CD4-positive, alpha-beta T cell treated with Interleukin-6 at 100 ng/mL for 8 hours (primary cell): ENCODE measurements at places on chromosomes 5 and 9.

- DNase-seq = no peak
Observed at GRCh38 chr9:123418052-123418430, 62.0 kb downstream of the CRB2 start.

DNA sequence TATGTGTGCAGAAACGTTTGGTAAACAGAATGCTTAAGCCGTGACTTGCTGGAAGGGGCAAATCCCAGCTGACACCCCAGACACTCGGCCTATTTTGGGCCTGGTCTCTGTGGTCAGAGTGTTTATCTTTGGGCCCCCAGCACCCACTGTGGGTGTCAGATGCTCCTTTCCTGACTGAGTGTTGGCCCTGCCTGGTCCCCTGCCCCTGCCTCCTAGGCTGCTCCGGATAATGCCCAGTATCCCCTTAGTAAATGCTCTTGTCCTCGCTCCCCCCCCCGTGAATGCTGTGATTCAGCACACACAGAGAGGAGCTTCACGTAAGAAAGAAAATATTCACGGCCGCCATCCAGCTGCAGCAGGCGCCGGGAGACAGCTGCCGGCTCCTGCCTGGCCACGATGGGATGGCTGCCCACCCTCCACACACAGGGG is 11.3 kb upstream of the ANGPTL2 start:
- DNase-seq = no peak

DNA sequence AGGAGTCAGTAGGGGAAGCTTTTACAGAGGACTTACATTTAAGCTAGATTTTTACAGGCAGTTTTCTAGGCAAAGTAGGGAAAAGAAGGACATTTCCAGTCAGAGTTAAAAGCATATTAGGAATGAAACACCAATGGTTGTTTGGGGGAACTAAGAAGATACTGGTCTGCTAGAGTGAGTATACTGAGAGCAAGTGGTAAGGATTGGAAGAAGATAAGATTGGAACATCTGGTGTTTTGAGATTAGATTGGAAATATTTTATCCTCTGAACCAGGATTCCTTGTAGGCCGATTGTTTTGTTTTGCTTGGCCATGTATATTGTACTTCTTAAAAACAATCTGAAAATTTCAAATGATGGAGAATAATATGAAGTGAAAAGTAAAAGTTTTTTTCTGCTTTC is 7.7 kb downstream of the FBXO38 start:
- DNase-seq = no peak

DNA sequence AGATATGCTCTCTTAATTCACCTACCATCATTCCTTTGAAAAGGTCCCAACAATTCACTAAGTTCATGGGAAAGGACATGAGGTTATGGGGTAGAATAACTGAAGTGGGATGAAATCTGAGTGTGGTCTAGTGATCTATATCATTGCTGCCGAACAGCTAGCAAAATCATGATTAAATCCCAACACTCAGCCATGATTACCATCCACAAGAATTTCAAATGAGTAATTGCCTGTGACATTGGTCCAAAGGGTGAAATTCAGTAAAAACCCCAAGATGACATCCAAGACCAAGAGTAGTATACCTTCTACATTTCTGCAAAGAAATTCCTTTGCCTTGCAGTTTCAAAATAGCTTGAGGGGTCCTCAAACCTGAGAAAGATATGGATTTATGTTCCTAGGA is 225.6 kb downstream of the SPOCK1 start:
- no peak for DNase-seq

DNA sequence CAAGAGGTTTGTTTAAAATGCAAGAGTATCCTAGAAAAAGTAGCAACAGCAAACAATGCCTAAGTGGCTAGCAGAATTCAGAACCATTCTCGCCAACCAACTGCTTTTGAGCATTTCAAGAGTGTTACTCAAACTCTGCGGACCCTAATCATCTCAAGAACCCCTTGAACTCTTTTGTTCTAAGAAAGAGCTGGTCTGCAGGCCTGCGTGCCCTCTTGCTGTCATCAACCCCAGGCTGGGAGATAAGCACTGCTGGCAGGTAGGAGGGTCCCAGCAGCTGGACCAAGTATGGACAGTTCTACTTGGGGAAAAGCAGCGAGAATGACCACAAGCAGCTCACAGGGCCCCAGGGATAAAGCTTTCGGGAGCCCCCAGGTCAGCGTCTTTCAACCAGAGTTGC is 38.3 kb downstream of the MYO10 start:
- no peak for DNase-seq

DNA sequence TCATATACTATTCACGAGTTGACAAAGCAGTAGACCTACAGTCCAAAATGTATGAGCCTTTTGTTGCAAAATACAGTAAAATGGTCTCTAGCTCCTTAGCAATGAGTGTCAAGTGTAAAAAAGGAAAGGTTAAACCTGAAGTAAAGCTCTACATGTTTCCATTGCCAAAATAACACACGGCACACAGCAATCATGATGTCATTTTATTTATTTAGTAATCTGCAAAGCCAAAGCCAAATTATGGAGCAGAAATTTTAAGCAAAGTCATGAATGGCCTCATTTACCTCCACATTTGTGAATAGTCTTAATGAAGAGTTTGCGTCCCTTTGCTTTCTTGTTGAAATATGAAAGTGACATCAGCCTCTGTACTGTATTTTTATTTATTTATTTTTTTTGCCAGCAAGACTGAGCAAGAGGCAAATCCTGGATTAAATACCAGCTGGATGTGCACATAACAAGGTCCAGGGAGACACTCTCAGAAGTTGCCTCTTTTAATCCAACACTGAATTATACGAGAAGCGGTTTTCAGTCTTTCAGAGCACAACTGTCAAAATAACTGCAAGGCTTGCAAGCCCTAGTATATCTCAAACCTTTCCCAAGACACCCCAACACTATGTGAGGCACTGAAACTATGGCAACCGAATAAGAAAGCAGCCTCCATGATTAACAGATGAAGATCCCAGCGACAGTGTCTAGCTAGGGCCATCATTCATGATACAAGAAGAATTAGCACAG is 9.7 kb downstream of the SEMA6A start:
- DNase-seq = no peak

DNA sequence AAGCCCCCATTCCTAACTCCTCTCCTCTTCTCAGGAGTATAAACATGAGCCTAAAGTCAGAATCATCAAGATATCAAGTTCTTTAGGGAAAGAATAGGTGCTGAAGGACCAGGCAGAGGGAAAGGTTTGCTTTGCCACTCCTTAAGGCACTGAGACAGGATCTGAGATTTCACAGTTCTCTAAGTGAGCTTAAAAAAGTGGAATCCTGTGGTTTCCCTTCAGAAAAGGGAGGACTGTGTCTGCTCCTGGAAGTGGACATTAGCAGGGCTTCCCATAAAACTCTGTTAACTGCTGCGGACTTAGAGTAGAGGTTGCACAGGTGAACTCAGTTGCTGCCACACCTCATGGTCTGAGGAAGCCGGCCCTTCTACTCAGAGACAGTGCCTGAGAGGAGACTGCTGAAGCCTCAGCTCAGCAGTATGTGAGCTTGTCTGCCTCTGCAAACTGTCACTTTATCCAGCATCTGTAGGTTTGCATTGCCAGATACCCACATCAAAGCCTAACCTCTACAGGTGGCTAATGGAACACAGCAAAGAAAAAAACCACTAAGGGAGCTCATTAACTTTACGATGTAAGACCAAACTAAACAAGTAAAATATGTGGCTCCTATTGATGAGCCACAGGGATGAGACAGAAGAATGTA is 42.9 kb downstream of the RIC1 start:
- DNase-seq = peak; percentile 45

DNA sequence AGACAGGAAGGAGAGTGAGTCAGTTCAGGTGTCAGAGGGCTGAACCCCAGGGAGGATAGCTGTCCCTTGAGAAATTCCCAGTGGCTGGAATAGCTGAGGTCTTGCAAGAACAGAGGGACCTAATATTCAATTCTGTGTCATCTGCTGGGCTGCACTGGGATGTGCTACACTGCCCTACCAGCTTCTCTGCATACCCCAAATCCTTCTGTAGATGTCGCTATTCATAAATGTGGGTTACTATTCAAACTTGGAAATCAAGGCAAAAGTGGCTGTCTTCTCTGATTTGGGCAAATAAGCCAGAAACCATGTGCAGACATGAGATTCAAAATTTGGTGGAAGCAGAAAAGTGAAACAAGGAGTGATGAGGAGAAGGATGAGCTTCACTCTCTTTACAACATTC is 16.3 kb downstream of the TNFSF8 start:
- no peak for DNase-seq

GRCh38 chr5:24645483-24645882 is 705 bp upstream of the CDH10 start:
- DNase-seq = no peak

DNA sequence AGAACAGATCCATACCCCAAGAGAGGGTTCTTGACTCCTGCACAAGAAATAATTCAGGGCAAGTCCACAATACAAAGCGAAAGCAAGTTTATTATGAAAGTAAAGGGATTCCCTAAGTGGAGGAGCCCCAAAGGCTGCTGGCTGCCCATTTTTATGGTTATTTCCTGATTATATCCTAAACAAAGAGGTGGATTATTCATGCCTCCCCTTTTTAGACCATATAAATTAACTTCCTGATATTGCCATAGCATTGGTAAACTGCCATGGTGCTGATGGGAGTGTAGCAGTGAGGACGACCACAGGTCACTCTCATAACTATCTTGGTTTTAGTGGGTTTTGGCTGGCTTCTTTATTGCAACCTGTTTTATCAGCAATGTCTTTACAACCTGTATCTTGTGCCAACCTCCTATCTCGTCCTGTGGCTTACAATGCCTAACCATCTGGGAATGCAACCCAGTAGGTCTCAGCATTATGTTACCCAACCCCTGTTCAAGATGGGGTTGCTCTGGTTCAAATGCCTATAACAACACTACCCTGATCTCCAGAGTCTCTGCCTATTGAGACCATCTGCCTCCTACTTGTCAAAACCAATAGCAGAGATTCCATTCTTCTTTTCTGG is 154.4 kb upstream of the GRAMD2B start:
- DNase-seq = no peak

- DNase-seq = no peak
Observed at GRCh38 chr5:96699186-96699820, 37.1 kb downstream of the CAST start.

DNA sequence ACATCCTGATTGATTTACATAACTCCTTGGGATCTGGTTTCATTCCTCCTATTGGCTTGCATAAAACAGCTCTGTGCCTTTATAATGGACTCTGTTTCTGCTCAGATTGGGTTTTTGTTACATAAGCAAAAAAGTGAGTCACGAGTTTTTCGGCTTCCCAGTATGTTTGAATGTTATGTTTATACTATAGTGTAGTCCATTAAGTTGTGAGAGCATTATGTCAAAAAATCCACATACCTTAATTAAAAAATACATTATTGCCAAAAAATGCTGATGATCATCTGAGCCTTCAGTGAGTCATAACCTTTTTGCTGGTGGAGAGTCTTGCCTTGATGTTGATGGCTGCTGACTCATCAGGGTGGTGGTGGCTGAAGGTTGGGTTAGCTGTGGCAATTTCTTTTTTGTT is 144.6 kb downstream of the CCDC171 start:
- no peak for DNase-seq

DNA sequence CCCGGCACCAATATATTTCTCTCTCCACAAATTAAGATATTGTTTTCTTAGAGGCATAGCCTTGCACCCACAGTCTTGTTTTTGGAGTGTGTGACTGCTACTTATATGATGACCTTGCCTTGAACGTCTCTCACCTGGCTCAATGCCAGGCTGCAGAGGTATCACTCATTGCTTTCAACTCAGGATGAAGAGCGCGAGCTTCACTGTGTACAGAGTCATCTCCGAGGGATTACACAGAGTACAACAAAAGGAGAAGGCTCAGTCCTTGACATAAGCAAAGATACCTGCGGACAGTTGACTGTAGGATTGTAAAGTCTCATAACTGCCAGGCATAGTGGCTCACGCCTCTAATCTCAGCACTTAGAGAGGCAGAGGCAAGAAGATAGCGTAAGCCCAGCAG is 53.8 kb downstream of the CD180 start:
- DNase-seq = no peak

DNA sequence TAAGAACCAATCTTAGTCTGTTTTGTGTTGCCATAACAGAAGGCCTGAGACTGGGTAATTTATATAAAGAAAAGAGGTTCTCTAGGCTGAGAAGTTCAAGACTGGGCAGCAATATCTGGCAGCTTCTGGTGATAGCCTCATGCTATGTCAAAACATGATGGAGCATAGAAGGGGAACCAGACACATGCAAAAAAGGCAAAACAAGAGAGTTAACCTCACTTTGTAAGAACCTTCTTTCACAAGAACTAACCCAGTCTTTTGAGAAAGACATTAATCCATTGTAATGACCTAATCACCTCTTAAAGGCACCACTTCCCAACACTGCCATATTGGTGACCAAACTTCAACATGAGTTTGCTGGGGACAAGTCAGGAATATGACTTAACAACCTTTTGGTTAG is 37.3 kb downstream of the FSD1L start:
- DNase-seq = no peak

DNA sequence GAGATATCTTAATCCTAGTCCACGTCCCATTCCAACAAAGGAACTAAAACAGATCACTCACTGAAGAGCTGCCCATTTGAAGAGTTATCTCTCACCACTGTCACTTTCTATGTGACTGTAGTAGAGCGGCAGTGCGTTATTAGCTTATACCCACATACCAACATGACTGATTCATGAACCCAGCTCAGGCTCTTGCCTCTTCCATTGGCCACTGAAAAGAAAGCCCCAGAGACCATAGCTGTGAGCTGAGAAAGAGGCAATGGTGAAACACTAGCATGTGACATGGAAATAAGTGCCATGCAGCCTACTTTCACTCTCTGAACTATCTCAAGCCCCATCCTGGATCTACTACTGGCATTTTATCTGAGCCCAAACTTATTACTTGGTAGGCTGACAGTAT is 151.7 kb upstream of the MOCS2 start:
- DNase-seq = no peak

GRCh38 chr5:138615461-138615860 is 40.3 kb upstream of the HSPA9 start:
- DNase-seq = no peak

- no peak for DNase-seq
Observed at GRCh38 chr5:79330071-79330470, 94.1 kb downstream of the JMY start.

DNA sequence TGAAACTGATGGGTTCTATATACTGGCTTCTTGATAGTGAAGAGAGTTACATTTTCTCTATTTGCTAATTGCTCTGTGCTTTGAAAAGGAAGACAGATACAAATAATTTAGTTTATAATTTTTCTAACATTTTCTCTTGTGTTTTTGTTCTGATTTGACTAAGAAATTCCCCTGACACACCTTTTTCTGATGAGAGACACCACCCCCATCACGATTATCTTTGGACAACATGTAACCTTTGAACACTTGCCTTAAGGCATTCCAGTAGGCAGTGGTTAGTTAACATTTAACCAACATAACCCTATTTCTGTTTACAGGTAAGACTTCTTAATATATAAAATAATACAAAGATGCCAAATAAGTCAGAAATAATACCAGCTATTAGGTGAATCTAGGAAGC is 4.1 kb upstream of the PTBP3 start:
- no peak for DNase-seq

GRCh38 chr5:125005266-125005665 is 258.8 kb upstream of the ZNF608 start:
- DNase-seq = no peak

GRCh38 chr9:127858041-127858512 is 3.6 kb upstream of the ENG start:
- DNase-seq = no peak
